ENCODE measurements at places on chromosomes 6 and 20. TPM values are rescaled to one million over a fixed set of nuclear protein-coding genes. Genes with fewer than 3 reads are reported as not detected.

SLC29A1 gene
- 59.8 TPM for total RNA-seq

DNA sequence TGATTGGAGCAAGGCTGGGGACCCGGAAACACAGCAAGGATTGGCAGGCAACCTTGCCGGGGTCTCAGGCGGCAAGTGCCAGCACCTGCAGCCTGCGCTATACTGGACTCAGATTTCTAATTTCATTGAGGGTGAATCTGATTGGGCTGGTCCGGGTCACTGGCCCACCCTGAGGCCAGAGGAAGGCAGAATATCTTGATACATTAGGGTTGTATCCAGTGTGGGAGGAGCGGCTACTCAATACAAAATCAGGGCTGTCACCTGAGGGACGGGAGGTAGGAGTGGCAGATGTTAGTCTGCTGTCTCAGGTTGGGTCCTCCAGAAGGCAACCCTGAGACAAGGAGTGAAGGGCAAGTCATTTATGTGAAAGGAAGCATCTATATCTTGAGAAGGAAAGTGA lies 40.7 kb downstream of the BFSP1 start:
- H3K27ac ChIP-seq, result no peak overlapping the region
- H3K36me3 ChIP-seq, result no peaks in the 10 kb centered on the region
- no peak overlapping the region for H3K4me3 ChIP-seq
- no peak for DNase-seq
- H3K27me3 ChIP-seq, result no peaks in the 10 kb centered on the region

MBOAT1 gene
- 8.5 TPM for total RNA-seq

IP6K3 gene
- total RNA-seq, result 4.6 TPM

GRCh38 chr20:8344631-8345030 lies 212.6 kb downstream of the PLCB1 start:
- H3K27ac ChIP-seq, result no peak overlapping the region
- H3K36me3 ChIP-seq, result no peaks in the 10 kb centered on the region
- no peaks in the 10 kb centered on the region for H3K27me3 ChIP-seq

DNA sequence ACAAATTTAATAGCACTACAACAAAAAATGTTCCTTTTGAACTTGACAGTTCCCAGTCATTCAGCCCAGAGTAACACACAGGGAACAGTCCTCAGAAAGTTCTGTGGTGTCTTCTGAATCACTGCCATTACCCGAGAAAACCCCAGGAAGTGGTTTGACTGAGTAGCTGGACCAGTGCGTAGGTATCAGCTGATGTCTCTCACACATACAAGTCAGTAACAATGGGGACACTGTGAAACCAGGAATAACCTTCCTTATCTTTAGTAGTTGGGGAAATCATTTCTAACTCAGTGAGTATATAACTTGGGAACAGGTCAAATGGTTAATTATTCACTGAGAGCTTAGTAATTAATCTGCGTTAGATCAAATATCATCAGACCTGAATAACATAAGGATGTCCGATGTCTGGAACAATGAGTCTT lies 73.1 kb downstream of the HIVEP2 start:
- H3K27ac ChIP-seq, result no peak overlapping the region
- DNase-seq, result no peak
- peaks cover 34% of the 10 kb centered on the region for H3K4me1 ChIP-seq
- no peaks in the 10 kb centered on the region for H3K27me3 ChIP-seq

GRCh38 chr20:57391439-57392301 lies 474 bp downstream of the RBM38 start:
- peak overlapping the region; percentile 64 for H3K4me3 ChIP-seq
- H3K36me3 ChIP-seq, result peaks cover 11% of the 10 kb centered on the region
- no peaks in the 10 kb centered on the region for H3K27me3 ChIP-seq
- peaks cover 39% of the 10 kb centered on the region for H3K4me1 ChIP-seq

LRRN4 gene
- 76.6 TPM for total RNA-seq

- no peak overlapping the region for H3K27ac ChIP-seq
- H3K27me3 ChIP-seq, result no peaks in the 10 kb centered on the region
- no peaks in the 10 kb centered on the region for H3K4me1 ChIP-seq
- H3K36me3 ChIP-seq, result no peaks in the 10 kb centered on the region
- H3K4me3 ChIP-seq, result no peak overlapping the region
Measured at GRCh38 chr6:87103977-87104601, 9.2 kb upstream of the CGA start.

ANKRD66 gene
- not detected for total RNA-seq

DNA sequence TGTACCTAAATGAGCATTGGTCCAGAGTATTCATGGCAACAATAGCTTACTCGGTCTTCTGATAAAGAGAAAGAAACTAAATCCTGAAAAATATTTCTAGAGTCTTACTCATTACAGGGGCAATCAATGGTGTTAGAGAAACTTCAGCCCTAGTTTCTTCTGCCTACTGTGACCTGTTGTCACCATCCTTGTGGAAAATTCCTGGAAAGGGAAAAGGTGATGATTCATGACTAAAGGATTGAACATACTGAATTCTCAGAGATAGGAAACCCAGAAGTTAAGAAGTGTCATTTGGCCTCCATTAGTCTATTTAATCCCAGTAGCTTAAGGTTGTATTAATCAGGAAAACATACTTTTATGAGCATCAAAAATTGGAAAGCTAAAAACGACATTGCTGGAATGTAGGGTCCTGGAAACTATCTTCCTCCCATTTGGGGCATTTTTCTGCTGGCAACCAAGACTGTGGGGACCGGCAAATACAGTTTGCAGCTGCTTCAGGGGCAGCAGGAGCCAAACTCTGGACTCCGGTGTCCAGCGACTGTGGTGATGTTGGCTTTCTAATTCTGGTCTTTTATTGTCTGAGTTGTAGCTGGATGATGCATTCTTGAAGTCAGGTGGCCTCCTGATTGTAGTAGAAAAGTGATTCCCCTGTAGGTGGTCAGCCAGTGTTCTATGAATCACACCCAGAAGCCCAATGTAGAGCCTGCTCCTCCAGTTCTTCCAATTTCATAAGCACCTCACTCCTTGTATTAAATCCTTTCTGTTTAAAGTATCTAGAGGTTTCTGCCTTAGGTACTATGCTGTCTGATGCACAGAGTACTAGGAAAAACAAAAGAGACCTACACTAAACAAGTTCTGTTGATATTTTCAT lies 67.6 kb downstream of the LCA5 start:
- H3K36me3 ChIP-seq, result no peaks in the 10 kb centered on the region
- H3K4me1 ChIP-seq, result no peaks in the 10 kb centered on the region
- no peak overlapping the region for H3K27ac ChIP-seq
- no peaks in the 10 kb centered on the region for H3K27me3 ChIP-seq
- H3K4me3 ChIP-seq, result no peak overlapping the region

DNA sequence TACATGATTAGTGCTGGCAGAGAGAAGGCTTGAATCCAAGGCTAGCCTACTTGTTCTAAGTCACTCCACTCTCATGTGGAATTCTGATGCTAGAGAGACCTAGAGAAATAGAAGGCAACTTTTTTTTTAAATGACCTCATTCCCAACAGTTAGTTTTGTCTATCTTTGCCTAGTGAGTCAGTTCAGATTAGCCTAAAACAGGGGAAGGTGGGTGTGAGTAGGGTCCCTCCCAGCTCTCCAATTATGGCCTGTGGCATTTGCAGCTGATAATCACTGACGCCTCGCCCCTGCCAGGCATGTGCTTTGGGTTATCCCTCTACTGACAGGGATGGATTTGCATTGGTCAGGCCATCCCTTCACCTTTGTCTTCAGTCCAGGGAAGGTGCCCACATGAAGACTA lies 13.6 kb downstream of the TXLNB start:
- no peaks in the 10 kb centered on the region for H3K4me1 ChIP-seq
- no peak overlapping the region for H3K27ac ChIP-seq
- DNase-seq, result no peak
- no peaks in the 10 kb centered on the region for H3K27me3 ChIP-seq
- no peaks in the 10 kb centered on the region for H3K36me3 ChIP-seq

DNA sequence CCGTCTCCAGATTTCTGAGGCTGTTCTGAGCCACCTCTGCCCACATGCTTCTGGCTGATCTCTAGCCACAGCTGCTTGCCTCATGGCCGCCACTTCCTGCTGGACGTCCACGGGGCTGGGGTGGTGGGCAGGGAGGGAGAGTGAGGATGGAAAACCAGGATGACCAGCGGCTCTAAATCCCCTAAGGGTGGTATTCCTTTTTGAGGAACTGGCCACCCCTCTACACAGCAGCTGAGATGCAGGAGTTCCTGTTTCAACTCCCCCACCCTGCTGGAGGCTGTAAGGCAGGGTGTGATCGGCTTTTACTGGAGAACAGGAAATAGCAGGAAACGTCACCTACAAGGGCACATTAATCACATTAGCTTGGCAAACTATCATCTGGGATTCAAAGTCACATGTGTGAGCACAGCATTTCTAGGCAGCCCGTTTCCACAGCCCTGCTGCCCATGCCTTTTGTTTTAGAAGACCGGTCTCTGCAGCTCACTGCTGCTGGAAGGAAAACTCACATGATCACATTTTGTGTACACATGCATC lies 181.6 kb upstream of the ECI2 start:
- H3K36me3 ChIP-seq, result no peaks in the 10 kb centered on the region
- no peak overlapping the region for H3K4me3 ChIP-seq
- H3K4me1 ChIP-seq, result peaks cover 31% of the 10 kb centered on the region

DEFB132 gene
- not detected for total RNA-seq

SIRPD gene
- 0.78 TPM for total RNA-seq

DNA sequence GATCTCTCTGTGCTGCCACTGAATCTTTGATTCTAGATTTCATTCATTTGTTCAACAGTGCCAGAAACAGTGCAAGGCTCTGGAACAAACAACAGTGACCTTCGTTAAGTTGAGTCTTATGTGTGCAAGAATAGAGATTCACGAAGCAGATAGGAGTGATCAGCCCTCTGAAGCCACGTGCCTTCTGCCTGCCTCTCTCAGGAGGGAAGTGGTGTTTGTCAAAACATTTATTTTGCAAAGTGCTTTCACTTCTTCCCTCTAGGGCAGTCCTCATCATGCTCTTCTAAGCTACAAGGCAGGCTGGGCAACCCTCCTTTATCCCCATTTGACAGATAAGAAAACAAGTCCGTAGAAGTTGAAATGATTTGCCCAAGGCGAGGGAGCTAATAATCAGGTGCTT lies 204.3 kb downstream of the TFAP2C start:
- peaks cover 33% of the 10 kb centered on the region for H3K27me3 ChIP-seq
- H3K4me3 ChIP-seq, result no peak overlapping the region
- no peaks in the 10 kb centered on the region for H3K36me3 ChIP-seq
- H3K27ac ChIP-seq, result no peak overlapping the region
- no peaks in the 10 kb centered on the region for H3K4me1 ChIP-seq

- DNase-seq, result no peak
- no peak overlapping the region for H3K27ac ChIP-seq
- H3K27me3 ChIP-seq, result no peaks in the 10 kb centered on the region
- H3K36me3 ChIP-seq, result no peaks in the 10 kb centered on the region
Measured at GRCh38 chr20:59824711-59825562, 108.5 kb downstream of the SYCP2 start.

SLC13A3 gene
- 1.6 TPM for total RNA-seq

DNA sequence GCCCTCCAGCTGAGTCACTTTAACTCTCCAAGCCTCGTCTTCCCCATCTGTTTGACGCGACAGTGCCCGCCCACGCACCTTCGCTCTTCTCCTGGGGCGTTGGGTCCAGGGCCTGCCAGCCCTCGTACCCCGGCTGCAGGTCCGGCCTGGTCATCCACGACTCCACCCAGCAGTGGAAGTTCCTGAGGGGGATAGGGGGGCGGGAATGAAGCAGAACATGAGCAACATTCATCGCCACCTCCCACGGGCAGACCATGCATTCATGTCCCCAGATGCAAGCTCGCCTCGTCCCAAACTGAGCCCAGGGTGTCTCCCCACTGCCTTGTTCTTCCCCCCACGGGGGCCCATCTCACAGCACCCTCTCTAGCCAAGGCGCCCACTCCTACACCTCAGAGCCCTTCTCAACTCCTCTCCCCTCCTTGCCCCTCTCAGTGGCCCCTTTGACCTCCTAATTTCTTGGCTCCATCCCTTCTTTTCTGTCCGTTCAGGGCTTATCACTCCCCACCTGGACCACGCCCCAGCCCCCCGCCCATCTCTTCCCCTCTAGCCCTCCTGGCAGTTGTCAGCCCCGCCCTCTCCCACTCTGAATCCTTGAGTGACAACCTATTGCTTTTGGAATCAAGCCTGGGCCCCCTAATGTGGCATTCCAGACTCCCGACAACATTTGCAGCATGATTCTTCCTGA lies 23.7 kb downstream of the TGM2 start:
- peak overlapping the region; percentile 42 for H3K27ac ChIP-seq
- H3K4me3 ChIP-seq, result no peak overlapping the region
- H3K27me3 ChIP-seq, result no peaks in the 10 kb centered on the region

FAM83C gene
- total RNA-seq, result not detected

FKBP1C gene
- 0.52 TPM for total RNA-seq

- H3K27ac ChIP-seq, result no peak overlapping the region
- H3K36me3 ChIP-seq, result peaks cover 24% of the 10 kb centered on the region
- H3K27me3 ChIP-seq, result no peaks in the 10 kb centered on the region
- DNase-seq, result no peak
- peaks cover 3% of the 10 kb centered on the region for H3K4me1 ChIP-seq
Measured at GRCh38 chr6:166435574-166435973, 52.8 kb upstream of the MPC1 start.

DNA sequence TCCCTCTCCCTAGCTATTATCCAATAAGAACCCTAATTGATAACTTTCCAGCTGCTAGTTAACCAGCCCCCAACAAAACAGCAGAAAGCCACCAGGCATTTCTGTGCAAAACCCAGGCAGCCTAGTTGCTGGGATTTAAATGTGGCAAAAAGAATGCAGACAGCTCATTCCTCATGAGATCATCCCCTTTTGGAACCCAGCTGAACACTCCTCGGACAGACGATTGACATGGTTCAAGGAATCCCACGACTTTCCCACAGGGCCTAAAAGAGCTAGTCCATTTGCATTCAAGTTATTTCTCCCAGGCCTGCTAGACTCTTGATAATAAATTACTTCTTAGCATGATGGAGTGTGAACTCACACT lies 24.0 kb downstream of the JAG1 start:
- H3K27me3 ChIP-seq, result no peaks in the 10 kb centered on the region
- H3K27ac ChIP-seq, result no peak overlapping the region
- no peak for DNase-seq
- H3K4me1 ChIP-seq, result peaks cover 26% of the 10 kb centered on the region

GPR63 gene
- total RNA-seq, result 0.55 TPM

DNA sequence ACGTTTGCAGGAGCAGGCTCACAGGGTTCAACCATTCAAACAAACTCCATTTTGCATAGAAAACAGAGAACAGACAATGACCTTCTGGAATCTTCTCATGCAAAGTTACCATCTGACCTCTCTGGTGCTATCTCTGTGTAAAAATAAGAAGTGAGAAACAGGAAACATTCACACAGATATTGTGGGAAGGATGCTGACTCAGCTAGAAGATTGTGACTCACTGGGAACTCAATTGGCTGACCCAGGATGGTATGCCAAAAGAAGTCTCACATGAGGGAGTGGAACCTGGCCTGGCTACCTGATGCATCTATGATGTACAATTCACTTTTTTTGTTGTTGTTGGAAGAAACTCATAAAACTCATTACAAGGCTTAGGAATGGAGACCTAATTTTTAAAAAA lies 61.1 kb upstream of the TBX18 start:
- H3K36me3 ChIP-seq, result no peaks in the 10 kb centered on the region
- no peak overlapping the region for H3K4me3 ChIP-seq
- no peaks in the 10 kb centered on the region for H3K27me3 ChIP-seq
- no peak for DNase-seq
- no peaks in the 10 kb centered on the region for H3K4me1 ChIP-seq

- H3K27me3 ChIP-seq, result no peaks in the 10 kb centered on the region
- H3K36me3 ChIP-seq, result no peaks in the 10 kb centered on the region
- H3K4me1 ChIP-seq, result peaks cover 36% of the 10 kb centered on the region
- H3K4me3 ChIP-seq, result no peak overlapping the region
- no peak overlapping the region for H3K27ac ChIP-seq
- no peak for DNase-seq
Measured at GRCh38 chr6:30322527-30323501, 3.9 kb upstream of the TRIM39 start.

- no peak overlapping the region for H3K27ac ChIP-seq
- H3K36me3 ChIP-seq, result no peaks in the 10 kb centered on the region
- H3K4me3 ChIP-seq, result no peak overlapping the region
- H3K27me3 ChIP-seq, result peaks cover 59% of the 10 kb centered on the region
Measured at GRCh38 chr20:669573-669972, 6.0 kb downstream of the SCRT2 start.
